ENCODE measurements at places on chromosomes 6 and 20.

DNA sequence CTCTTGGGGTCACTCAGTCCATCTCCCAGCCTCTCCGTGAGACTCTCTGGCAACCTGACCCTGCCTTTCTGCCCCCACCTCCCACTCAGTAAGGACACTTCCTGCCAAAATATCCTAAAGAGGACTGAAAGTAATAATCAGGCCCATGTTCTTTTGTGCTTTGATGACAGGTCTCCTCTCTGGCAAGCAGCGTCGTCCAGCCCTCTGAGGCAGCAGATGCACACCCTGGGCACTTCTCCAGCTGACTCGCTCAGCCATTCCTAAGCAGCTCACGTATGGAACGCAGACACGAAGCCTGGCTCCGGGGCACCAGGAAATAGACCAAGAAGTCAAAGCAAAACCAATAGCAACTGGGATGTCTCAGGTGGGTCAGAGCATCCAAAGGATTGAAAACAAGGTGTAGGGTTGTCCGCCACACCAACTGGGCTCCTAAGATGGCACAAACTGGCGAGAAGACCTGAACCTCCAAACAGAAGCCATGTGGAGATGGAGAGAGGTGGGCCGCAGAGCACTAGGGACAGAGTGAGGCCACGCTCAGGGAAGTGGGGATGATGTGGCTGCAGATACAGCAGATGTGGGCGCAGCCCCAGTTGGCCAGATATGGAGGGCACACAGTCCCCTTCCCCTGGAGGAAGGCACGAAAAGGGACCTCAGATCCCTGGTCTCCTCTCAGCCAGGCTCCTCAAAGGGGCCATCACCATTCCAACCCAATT, 99.3 kb downstream of the PRND start:
- no peak for DNase-seq

DNA sequence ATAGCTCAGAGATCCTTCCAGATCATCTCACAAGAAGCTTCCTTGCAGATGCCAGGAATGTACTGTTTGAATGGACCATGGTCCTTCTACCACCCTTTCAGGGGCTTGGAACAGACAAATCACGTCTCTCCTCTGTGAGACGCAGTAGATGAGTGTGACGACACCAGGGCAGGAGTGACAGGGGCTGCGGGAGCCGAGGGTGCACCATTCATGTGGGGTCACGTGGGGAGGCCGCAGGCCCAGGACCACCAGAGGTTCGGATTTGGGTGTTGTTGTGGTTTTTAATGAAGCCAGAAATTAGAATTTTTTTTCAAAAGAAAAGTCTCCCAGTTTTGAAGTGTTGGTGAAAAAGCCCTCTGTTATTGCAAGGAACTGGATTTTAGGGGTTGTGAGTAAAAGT, 79.2 kb downstream of the PREX1 start:
- DNase-seq: no peak

- DNase-seq: no peak
Measured at GRCh38 chr6:101399616-101400162, 6.2 kb downstream of the GRIK2 start.

- DNase-seq: no peak
Measured at GRCh38 chr20:10276878-10277580, 58.4 kb downstream of the SNAP25 start.

- DNase-seq: no peak
Measured at GRCh38 chr6:37283671-37284151, 25.8 kb upstream of the TMEM217 start.

DNA sequence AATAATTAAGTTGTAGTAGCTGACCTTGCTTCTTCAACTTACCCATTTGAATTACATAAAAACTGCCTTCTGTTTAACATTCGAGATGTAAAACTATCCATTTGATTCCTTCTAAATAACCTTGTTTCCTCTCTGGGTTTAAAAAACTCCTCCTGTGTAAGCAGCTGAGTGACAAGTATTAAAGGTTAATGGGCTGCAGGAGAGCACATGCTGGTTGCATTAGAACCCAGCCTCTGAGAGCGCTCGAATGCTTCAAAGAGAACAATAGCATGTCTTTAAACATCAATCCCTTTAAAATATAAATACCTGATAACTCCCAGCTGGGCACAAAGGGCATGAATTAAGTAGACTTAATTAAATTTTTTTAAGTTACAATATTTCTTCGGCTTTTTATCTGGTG, 215.8 kb downstream of the EYA4 start:
- DNase-seq: no peak

DNA sequence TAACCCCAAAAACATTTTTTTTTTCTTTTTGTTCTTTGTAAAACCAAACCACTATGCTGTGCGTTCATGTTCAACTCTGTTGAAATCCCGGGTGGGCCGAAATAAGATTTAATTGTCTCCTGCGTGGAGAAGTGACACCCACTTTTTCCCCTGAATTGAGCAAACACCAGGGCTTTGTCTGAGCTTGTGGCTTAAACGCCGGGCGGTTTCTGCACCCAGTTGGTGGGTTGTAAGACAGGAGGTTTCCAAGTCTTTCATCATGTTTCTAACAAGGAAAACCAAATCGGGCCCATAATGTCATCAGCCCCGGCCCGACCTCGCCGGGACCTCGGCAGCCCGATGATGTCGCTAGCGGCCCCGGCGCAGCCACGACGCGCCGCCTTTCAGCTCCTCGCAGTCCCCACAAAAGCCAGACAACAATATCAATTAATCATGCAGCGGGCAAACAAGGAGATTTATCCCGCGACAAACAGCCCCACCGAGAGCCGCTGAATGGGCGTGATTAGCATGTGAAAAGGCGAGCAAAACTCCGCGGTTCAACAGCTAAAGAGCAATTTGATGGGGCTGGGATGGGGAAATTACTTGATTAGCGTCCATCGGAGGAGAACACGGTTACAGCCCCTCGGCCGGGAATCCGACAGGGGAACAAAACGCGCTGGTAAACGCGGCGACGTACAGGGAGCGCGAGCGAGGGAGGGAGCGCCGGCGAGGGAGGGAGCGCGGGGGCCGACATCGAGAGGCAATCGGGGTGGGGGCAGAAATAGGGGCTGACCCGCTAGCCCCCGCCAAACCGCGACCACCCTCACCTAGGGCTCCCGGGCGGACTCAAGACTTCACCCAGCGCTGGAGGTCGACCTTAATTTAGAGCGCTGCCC, 5.3 kb downstream of the LINC00237 start:
- DNase-seq: no peak

DNA sequence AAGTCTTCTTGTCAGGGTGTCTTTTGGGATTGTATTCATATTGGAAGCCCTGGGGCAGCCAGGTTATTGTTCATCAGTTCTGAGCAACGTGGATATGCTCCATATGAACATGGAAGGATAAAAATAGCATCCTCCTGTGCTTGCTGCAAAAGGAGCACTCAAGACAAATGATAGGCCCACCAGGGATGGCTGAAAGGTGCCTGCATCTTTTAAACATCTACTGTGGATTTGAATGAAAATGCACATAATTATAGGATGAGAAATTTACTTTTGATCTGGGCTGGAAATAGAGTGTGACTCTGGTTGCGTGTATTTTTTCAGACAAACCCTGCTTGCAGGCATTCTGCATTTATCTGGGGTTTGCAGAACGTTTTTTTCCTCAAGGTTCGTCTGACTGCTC, 299.1 kb downstream of the PACRG start:
- no peak for DNase-seq

Measured in K562 (cell line).